CMK (cell line): ENCODE measurements at places on chromosomes 5 and 9.

DNA sequence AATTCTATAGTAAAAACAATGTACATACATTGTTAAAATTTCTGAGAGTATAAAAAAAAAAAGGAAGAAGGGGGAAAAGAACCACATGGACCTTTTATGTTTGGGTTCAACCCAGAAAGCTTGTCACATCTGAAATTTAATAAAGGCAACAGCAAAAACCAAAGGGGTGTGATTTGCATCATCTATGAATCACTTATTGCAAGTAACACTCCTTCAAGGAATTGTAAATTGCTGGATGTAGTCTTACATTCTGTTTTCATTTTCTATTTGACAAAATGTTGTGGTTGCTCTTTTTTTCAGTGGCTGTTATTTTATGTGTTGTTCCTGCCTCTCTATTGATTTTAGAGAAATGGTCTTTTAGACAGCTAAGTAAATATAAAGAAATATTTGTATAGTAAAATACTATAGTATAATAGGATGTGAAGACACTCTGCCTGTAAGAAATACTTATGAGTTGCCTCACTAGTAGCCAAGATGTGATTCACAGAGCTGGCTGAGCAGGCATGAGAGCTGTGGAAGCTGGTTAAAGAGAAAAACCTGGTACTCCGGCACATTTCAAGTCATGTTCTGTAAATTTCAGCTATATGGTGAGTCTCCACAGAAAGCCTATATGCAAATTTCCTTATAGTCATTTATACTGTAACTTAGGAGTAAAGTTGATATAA is 131.1 kb upstream of the CNTLN start:
- no peak for DNase-seq

DNA sequence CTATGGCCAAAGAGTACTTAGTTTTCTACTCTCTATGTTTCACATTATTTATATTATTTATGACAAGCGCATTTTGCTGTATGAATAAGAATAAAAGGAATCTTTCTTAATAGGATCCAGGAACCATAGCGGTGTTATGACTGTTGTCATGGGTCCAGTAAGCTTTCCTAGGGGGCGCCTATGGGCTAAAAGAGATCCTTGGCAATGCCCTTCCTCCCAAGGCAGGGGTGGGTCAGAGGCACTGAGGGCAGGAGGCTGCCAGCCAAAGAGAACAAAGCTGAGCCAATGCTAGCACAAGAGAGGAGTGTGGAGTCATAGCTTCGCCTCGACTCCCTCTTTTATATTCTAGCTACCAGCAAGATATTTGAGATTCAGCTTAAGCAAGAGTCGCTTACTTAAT is 98.4 kb upstream of the GNAQ start:
- no peak for DNase-seq

DNA sequence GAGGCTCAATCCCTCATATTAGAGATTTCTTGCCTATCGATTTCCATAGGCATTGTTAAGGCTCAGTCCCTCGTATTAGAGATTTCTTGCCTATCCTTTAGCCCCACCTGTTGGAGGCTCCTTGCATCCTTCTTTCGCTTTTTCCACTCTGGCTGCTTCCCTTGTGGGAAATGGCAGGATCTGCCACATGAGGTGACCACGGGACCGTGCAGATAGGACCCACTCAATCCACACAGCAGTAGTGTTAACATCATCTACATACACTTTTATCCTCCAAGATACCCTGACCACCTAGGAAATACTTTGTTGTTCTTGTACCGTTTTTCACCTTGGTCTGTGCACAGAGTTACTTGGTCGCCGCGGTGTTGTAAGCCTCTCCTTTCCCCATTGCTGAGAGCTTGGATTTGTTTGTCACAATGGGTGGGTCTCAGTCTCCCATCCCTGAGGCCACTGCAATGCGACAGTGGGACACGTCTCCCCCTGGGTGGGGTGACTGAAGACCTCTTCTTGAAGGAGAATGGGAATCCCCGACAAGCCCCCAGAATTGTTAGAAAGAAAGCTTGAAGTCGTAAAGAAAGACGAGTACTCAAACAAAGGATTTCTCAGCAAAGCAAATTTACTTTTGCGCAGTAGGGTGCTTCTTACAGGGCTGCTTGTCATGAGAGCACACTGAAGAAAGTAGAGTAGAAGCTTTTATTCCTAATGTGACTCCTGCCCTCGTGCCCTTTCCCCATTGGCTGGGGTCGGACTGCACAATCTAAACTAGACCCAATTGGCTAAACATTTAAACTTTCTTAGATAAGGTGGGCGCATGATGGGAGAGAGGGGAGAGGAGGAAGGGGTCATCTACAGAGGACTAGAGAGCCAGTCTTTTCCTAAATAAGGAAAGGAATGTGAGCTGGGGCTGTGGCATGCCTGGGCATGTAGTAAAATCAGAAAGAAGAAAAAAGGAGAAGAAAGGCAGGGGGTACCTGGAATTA is 19.8 kb downstream of the IFT74 start:
- no peak for DNase-seq

DNA sequence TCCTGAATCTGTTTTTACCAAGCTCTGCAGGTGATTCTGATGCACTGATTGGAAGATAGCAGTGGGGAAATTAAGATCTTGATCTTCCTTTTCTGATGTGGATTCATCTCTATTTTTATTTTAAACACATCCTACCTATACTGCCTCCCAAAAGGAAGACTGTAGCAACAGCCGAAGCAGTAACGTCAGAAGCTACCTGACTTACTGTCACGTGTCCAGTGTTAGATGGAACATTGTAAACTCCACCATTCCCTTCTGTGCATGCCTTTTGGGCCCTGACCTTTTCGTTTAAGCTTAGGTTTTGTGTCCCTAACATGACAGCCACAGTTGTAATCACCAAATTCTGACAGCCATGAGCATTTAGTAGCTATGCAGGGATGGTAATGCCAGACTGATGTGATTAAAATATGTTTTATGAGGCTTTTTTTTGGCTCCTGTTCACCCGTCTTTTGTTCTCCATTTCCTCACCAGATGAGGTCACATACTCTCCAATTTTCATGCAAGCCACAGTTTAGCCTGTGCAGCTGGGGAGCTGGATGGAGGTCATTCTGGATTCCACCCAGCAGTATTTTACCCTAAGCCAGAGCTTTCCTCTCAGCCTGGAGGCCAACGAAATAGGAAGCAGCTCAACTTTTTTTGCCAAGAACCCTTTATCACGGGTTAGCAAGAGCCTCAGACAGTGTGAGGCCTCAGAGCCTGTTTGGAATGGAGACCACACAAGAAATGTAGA is 15.6 kb upstream of the FOXD1 start:
- no peak for DNase-seq

GRCh38 chr5:161095953-161096352 is 243.9 kb upstream of the ATP10B start:
- no peak for DNase-seq

DNA sequence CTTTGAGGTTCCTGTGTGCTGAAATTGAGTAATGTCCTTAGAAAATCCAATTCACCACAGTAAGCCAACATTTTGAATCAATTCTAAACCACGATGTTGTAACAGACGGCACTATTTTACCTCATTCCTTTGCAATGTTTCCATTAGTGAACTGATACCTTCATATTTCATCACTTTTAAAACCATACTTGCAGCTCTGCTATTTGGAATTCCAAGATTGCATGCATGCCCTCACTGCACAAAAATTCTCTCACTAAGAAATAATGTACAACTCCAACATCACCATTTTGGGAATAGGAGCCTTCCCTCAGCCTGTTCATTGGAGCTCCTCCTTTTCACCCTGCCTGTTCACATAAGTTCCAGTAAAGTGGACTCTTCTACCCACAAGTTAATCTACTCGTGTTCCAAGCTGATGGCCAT is 74.8 kb upstream of the TGFBR1 start:
- DNase-seq: no peak

DNA sequence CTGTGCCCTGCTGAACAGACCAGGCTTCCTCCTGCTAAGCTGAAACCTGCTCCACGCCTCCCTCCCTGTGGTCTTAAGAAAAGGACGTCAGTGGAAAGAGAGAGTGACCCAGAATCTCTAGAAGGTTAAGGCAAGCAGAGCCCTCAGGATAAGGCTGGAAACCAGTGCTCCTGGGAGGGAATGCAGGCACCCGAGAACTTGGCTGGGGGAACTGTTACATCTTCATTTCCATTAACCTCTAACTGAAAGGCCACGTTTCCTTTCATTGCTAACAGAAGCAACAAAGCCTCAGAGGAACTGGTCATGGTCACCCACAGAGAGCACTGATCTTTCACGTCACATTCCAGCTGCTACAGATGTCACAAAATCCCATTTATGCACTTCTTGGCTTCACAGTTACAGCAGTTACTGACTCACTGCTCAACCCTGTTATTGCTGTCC is 26.1 kb upstream of the AKNA start:
- no peak for DNase-seq

DNA sequence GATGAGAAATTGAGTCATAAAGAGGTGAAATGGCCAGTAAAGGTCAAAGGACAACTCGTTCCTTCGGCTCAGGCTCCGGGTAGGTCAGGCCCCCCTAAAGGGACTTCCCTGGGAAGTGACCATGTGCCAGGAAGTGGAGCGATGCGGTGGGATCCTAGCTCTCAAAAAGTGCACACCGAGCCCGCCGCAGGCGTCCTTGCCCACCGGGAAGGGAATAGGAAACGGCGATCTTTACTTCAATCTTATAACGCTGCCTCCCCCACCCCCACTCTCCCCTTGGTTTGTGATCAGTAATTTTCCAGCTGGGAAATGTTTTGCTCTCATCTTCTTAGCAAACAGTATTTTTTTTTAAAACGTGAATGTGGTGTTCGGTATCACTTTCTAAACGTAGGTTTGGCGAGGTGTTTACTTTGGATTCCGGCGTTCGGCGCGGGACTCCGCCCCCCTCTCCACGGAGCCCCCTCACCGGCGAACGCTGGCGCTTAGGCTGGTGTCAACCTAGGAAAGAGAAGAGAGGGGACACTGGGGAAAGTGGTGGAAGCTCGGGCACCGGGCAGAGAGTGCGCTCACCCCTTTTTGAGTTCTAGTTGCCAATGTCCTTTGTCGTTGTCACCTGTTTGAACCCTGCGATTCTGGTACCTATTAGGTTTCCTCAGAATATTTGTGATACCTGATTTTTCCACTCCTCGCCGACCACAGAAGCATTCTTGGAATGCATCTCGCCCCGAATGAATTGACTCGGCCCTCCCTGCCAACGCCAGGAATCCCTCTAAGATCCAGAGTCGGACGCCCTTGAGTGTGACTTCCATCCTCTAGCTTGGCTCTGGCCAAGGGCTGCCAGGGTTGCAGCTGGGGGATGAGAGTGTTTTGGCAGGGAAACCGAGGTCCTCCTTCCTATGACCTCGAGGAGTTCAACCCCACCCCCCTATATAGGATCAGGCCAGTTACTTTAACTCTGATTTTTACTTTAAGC is 1.8 kb upstream of the KLF4 start:
- DNase-seq: no peak

DNA sequence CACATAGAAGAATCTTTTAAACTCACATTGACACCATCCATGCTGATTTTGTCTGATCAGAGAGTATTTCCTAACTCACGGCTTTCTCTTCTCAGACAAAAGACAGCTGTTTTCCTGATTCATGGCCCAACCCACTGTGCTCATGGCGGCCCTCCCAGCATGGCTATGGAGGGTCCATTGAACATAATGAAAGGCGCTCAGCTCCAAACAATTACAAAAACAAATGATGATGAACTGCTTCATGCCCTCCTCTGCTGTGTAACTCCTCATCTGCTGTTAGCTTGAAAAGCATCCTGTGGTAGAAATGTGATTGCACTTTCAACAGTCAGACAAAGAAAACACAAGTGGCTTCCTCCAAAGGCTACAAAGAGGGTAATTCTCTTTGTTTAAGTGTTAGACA is 673.8 kb downstream of the PRELID2 start:
- DNase-seq: no peak

- no peak for DNase-seq
Observed at GRCh38 chr5:59040024-59040803, 457.3 kb downstream of the RAB3C start.

GRCh38 chr9:36144309-36145232 is 8.0 kb downstream of the GLIPR2 start:
- peak; percentile 59 for DNase-seq

- no peak for DNase-seq
Observed at GRCh38 chr9:128206484-128206883, 3.3 kb downstream of the DNM1 start.

GRCh38 chr9:15764131-15764530 is 211.3 kb downstream of the CCDC171 start:
- DNase-seq: no peak

GRCh38 chr9:91477106-91477505 is 53.5 kb upstream of the NFIL3 start:
- no peak for DNase-seq

- DNase-seq: peak; percentile 79
Observed at GRCh38 chr9:35114840-35115628, 628 bp downstream of the ATOSB start.

- no peak for DNase-seq
Observed at GRCh38 chr5:103436112-103436511, 126.5 kb downstream of the NUDT12 start.

DNA sequence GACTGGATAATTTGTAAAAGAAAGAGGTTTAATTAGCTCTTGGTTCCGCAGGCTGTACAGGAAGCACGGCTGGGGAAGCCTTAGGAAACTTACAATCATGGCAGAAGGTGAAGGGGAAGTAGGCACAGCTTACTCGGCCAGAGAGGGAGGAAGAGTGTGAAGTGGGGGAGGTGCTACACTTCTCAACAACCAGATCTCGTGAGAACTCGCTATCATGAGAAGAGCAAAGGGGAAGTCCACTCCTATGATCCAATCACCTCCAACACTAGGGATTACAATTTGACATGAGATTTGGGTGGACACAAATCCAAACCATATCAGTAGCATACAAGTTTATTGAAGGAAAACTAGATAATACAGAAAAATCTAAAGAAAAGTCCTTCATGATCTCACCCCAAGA is 39.9 kb downstream of the NEURL1B start:
- peak; percentile 80 for DNase-seq

DNA sequence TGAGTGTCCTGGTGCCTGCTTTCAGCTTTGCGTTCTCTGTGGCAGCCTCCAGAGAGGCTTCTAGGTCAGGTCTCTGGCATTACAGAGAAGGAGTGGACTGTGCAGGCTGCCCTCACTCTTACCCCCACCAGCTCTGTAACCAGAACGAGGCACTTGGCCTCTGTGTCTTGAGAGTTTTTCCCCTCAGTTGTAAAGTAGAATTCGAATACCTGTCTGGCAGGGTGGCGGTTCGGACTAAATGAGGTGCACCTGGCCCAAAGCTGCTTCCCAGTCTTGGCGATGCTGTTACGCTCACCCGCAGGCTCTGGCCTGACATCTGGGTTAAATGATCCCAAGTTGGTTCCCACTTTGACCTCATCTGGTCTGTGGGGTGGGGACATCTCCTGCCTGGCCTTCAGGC is 40.1 kb downstream of the FAM78A start:
- no peak for DNase-seq
